ENCODE measurements at places on chromosomes 7 and 10.

GRCh38 chr7:8481752-8482446, 48.5 kb downstream of the NXPH1 start:
- DNase-seq: no peak

GRCh38 chr7:128739990-128740682, 977 bp downstream of the CALU start:
- DNase-seq: no peak

- no peak for DNase-seq
Observed at GRCh38 chr10:127872011-127872761, 20.6 kb downstream of the CLRN3 start.

DNA sequence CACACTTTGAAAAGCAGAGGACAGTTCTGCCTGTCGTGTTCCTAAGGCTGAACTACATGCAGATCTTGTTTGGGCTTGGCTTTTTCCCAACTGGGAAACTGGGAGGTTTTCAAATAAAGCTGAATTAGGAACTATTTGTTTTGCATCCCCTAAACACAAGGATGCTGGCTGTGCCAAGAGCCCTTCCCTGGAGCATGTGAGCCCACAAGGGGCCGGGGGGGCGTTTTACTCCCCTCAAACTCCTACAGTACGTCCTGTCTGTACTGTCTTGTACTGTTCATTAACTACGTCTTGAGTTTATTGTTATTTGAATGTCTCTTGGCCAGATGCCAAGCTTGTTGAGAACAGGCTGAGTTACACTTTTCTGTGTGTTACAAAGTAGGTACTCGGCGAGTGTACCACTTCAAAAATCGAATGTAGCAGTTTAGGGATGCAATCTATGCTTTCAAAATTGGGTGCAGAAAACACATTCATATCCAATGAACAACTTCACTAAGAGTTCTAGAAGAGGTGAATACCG, 94.9 kb downstream of the GFRA1 start:
- DNase-seq: no peak

- DNase-seq: no peak
Observed at GRCh38 chr10:80506189-80506575, 31.5 kb upstream of the SH2D4B start.

GRCh38 chr7:129514683-129515082, 12.4 kb downstream of the SMKR1 start:
- DNase-seq: no peak

GRCh38 chr10:56269181-56269580, 91.9 kb downstream of the ZWINT start:
- DNase-seq: no peak

DNA sequence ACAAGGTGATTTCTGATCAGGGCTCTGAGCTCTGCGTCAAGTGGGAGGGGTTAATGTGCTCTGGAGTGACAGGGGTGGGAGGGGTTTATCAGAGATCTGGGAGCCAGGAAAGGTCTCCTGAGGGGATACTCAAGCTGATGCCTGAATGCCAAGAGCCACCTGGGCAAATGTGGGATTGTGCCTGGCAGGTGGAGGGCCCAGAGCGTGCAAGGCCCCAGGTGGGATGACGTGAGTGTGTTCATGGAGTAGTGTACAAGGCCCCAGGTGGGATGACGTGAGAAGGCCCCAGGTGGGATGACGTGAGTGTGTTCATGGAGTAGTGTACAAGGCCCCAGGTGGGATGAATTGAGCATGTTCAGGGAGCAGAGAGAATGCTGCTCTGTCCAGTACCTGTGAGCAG, 610.3 kb downstream of the PTPRN2 start:
- no peak for DNase-seq

DNA sequence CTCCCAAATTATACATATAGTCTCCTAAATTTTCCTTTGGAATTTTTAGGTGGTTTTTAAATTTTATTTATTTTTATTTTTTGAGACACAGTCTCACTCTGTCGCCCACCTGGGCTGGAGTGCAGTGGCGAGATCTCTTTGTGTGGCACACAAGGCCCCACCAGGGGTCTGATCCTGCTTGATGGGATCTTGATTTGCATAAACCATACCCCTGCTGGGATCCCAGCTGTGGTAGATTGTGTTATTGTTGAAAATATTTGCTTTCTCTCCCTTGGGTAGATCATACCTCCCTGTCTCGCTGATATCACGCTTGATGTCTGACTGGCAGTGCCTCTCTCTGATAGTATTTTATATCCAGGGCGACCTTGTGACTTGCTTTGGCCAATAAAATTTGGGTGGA, 5.6 kb upstream of the MUC3A start:
- DNase-seq: no peak

DNA sequence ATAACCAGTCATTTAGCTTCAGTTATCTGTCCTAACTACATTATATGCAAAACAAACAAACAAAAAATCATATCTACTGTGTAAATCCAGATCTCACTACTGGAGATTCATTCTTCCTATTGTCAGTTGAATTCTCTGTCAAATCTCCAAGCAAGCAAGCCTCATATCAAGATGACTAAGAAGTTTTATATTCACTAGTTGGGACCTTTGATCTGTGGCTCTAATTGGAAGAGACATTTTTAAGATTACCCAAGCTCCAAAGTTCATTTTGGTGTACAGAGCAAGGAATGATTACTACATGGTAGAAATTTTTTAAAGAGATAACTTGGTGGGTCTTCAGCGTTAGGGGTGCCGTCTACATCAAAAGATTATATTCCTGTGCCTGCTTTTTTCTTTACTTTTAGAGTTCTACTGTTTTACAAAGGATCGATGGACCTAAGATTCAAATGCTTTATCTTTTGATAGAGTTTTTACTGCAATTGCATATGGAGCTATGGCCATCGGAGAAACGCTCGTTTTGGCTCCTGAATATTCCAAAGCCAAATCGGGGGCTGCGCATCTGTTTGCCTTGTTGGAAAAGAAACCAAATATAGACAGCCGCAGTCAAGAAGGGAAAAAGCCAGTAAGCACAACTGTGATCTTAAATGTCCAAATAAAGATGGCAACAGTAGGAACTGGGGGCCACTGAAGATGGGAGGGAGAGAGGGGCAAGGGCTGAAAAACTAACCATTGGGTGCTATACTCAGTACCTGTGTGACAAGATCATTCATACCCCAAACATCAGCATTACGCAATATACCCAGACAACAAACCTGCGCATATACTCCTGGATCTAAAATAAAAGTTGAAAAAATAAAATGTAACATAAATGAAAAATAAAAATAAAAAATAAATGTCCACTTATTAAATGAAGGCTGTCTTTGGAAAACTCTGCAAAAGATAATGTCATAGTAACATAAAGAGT, 47.9 kb downstream of the SP8 start:
- no peak for DNase-seq

- DNase-seq: no peak
Observed at GRCh38 chr10:79453392-79453791, 8.0 kb upstream of the ZCCHC24 start.

- no peak for DNase-seq
Observed at GRCh38 chr7:9945131-9945530, 1028.5 kb upstream of the PHF14 start.

- DNase-seq: no peak
Observed at GRCh38 chr7:31419505-31420055, 79.1 kb upstream of the NEUROD6 start.

GRCh38 chr7:150406567-150407421, 27.7 kb downstream of the ZNF775 start:
- no peak for DNase-seq

GRCh38 chr10:123967626-123968243, 76.1 kb upstream of the CPXM2 start:
- no peak for DNase-seq

- no peak for DNase-seq
Observed at GRCh38 chr10:7153750-7154149, 257.1 kb downstream of the SFMBT2 start.

GRCh38 chr10:117663750-117664149, 121.2 kb downstream of the EMX2 start:
- no peak for DNase-seq

- no peak for DNase-seq
Observed at GRCh38 chr10:112938808-112939482, 11.1 kb upstream of the TCF7L2 start.

DNA sequence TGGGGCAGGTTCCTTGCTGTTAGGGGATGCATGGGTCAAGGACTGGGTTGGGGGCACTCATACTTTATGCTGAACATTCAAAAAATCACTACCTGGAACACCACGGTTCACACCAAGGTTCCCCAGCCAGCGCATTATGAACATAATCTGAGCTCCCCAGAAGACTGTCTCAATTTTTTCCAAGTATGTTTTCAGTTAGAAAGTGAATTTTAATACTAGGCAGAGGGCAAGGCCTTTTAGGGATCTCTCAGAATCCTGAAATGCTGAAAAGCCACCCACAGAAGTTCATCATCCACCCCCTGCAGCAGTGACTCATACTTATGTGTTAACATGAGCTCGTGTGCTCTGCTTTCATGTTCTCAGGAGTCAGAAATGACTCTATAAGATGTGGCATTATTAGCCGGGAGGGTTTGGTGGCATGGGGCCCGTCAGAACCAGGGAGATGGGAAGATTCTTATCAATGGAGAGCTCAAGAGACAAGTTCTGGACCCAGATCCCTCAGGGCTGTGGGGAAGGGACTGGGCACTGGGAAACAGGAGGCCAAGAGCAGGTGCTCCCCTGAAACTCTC, 185.2 kb upstream of the ITGB1 start:
- DNase-seq: no peak

- no peak for DNase-seq
Observed at GRCh38 chr10:130432850-130433249, 296.7 kb downstream of the GLRX3 start.

DNA sequence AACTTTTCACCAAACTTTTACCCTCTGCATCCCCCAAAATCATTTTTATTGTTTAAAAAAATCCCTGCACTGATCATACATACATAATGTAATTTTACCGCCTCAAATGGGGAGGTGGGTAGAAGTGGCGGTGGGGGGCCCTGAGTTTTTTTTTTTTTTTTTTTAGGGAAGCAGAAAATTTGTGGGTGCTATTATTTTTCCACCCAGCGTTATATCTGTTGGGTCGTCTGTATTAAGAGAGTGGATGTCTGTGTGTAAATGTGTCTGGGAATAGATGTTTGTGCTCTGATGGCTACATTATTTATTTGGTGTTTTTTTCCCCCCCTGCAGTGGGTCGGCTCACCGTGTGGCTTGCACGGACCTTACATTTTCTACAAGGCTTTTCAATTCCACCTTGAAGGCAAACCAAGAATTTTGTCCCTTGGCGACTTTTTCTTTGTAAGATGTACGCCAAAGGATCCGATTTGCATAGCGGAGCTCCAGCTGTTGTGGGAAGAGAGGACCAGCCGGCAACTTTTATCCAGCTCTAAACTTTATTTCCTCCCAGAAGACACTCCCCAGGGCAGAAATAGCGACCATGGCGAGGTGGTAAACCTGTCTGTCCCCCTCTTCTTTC, 438 bp downstream of the ARID5B start:
- DNase-seq: no peak

DNA sequence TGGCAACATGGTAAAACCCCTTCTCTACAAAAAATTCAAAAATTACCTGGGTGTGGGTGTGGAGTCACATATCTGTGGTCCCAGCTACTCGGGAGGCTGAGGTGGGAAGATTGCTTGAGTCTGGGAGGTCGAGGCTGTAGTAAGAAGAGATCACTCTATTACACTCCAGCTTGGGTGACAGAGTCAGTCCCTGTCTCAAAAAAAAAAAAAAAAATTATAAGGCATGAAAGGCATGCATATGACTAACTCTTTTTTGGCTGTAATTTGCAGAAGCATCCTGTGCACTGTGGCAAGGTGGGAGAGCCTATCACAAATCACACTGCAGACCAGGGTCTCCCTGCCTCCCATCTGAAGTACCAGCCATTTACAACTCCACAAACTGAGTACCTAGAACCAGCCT, 14.1 kb upstream of the MYPN start:
- no peak for DNase-seq

DNA sequence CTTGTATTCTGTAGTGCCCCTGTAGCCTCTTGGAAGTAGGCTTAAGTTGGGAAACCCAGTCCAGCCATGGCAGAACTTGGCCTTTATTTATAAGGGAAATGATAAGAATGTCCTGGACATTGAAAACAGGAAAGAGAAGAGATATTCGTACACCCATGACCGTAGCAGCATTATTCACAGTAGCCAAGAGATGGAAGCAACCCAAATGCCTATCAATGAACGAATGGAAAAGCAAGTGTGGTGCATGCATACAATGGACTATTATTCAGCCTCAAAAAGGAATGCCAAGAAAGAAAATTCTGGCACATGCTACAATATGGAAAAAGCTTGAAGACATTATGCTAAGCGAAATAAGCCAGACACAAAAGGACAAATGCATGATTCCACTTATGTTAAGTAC, 315.3 kb downstream of the CXCL12 start:
- no peak for DNase-seq

DNA sequence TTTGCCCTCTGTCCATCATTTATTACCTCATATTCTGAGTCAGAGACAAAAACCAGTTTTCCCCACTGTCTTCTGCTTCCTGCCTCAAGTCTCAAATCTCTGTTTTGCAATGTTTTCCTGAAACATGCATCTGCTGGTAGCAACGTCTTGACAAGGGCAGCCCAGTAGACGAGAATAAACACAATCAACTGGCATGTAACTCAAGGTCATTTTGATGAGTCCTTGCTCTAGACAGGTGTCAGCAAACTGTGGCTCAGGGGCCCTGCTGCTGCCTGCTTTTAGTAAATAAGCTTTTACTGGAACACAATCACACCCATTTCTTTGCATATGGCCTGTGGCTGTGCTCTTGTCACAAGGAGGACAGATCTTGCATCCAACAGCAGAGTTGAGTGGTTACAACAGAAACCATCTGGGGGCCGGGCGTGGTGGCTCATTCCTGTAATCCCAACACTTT, 59.8 kb downstream of the ITIH5 start:
- DNase-seq: no peak

- no peak for DNase-seq
Observed at GRCh38 chr7:36289833-36290661, 99.6 kb upstream of the ANLN start.
